ENCODE measurements at places on chromosomes 5 and 9.

- DNase-seq, result no peak
Observed at GRCh38 chr5:68086439-68086838, 129.1 kb upstream of the PIK3R1 start.

- no peak for DNase-seq
Observed at GRCh38 chr5:10130881-10131280, 118.8 kb downstream of the ATPSCKMT start.

DNA sequence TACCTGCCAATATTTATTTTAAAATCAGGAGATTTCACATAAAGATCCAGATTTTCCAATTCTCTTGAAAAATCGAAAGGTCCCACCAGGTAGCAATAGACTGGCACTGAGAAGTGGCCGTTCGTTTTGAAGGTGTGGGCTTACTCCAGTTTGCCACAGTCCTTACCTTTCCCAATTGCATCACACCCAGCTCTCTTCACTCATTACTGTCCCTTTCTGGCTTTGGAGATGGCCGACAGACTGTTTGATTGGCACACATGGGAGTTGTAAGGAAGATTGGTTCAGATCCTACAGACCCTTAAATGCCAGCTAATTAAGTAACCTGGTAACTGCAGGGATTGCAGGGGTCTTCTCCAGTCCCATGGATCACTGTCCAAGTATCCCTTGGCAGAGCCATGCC lies 68.7 kb upstream of the LARP1 start:
- DNase-seq, result no peak

- DNase-seq, result no peak
Observed at GRCh38 chr5:158816011-158816696, 283.6 kb downstream of the EBF1 start.

DNA sequence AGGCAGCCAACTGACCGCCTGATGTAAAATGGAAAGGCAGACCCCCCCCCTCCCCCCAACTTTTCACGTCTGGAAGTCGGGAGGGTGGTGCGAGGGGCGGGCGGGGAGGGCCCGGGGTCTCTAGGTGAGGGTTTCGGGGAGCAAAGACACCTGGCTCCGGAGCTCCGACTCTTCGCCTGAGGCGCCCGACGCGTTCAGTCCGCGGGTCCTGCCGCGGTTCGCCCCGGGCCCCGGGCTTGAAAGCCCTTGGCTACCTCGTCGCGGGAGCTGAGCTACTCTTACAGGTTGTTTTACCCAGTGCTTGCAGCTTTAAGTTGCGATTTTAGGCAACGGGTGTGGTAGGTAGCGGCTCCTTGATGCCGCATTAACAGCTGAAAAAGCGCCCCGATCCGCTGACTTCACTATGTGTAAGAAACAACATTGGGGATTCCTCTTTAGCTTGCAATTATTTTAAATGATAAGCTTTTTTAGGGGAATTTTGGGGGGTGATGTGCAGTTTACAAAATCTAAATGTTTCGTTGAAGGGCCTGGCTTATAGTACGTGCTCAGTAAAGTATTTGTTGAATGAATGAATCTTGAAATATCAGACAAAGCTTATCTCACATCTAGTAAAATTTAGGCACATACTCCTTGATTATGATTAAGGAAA lies 722 bp downstream of the CDC42SE2 start:
- DNase-seq, result no peak

GRCh38 chr9:121171236-121171635 lies 30.4 kb downstream of the RAB14 start:
- no peak for DNase-seq

GRCh38 chr9:13446286-13446937 lies 166.9 kb upstream of the MPDZ start:
- no peak for DNase-seq
